GM13977 (cell line): ENCODE measurements at places on chromosomes 11 and 22.

- no peak for DNase-seq
Observed at GRCh38 chr11:353179-353873, 16.0 kb upstream of the B4GALNT4 start.

- no peak for DNase-seq
Observed at GRCh38 chr11:88318017-88318416, 19.5 kb downstream of the CTSC start.

DNA sequence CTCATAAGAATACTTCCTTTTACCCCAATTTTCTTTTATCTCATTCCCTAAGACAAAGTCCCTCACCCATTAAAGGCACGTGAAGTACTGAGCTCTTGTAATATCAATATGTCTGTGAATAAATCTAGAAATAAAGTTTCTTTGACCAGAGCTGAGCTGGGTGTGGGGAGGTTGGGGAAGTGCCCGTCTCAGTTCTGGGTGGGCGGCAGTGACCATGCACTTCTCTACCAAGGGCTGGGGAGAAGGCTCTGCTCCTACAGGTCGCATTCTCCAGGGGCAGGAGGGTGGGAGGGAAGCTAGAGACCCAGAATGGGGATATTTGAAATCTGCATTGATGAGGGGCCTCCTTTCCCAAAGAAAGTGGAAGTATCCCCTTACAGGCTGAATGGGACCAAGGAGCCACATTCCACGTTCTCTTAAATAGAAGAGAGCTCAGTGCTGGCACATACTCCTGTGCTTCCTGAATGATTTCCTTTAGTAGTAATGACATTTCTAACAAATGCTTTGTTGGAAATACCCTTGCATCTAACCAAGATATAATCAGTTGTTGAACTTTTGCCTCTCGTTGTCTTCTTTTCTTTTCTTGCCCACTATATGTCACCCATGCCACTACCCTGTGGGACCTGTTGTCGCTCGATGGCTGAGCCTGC, 16.1 kb downstream of the RBX1 start:
- no peak for DNase-seq

GRCh38 chr22:26897384-26897783, 240.0 kb downstream of the MIAT start:
- DNase-seq: no peak

GRCh38 chr11:91394727-91395414, 829.7 kb upstream of the FAT3 start:
- no peak for DNase-seq

- DNase-seq: no peak
Observed at GRCh38 chr11:67662142-67662834, 11.8 kb upstream of the ACY3 start.

DNA sequence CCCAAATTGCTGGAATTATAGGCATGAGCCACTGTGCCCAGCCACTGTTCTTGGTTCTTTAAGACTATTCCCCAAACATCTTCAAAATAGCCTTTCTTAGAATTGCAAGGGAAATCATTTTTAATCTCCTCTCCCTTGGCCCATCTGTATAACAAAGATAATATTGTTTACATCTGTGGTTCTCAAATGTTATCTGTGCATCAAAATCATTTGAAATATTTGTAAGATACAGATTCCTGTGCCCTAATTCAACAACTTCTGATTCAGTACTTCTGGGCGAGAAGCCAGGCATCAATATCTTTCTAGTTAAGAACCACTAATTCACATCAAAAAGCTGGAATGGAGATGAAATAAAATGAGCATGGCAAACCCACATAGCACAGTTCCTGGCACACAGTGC, 83.0 kb downstream of the TMPRSS5 start:
- no peak for DNase-seq

DNA sequence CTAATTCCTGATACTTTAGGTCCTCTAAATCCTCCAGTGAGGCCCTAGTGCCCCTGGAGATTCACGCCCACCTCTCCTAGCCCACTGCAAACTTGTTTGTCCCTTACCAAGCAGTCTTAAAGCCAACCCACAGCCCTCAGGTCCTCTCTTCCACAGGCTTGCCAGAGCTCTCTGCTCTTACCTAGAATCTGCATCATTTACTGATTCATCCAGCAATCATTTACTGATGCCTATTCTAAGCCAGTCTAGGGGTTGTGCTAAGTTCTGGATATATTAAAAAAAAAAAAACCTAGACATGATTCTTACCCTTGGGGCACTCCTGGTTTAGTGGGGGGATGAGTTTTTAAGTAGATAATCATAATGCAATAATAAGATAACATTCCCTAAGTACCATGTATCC, 43.0 kb upstream of the PLET1 start:
- DNase-seq: no peak

- no peak for DNase-seq
Observed at GRCh38 chr11:62353841-62354240, 16.6 kb downstream of the ASRGL1 start.

DNA sequence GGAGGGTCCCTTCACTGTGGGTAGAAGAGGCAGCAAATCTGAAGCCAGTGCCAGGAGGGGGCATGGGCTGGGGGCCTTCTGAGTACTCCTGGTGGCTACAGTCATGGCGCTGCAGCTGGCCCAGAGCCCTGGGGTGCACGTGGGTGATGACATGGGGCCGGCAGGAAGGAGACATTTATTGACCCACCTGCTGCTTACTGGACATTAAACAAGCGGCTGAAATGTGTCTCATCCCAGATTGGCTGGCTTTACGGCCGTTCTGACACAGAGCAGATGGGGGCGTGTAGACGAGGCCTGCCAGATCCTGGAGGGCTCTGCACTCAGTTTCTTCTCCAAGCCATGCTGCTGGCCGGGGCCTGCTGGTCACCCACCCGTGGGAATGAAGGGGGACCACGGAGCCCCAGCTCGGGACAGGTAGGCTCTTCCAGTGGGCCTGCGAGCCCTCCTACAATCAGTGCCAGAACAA, 906.9 kb downstream of the BRD1 start:
- DNase-seq: no peak

DNA sequence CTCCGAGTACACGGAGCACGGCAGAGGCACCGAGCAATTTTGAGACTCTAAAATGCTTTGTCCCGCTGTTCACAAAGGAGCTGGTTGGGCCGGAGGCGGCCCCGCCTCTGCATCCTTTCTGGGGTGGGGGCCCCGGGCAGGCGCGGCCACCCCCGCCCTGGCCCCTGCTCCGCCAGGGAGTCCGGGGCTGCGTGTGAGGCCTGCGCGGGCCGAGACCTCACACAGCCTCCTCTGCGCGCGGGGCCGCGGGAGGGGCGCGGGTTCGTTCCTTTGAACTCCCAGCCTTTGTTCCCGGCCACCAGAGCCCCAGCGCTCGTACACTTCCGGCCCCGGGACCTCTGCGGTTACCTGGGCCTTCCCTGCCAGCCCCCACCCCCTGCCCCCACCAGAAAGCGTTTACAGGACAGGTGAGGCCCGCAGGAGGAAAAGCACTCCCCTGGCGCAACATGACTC, 1.6 kb downstream of the FGF19 start:
- DNase-seq: no peak

GRCh38 chr22:34880662-34881061, 185.3 kb upstream of the ISX start:
- no peak for DNase-seq

- no peak for DNase-seq
Observed at GRCh38 chr22:27574002-27574366, 227.6 kb downstream of the MN1 start.

- no peak for DNase-seq
Observed at GRCh38 chr11:126080161-126080941, 17.7 kb upstream of the CDON start.

- DNase-seq: no peak
Observed at GRCh38 chr11:112156956-112157766, 6.7 kb downstream of the IL18 start.

DNA sequence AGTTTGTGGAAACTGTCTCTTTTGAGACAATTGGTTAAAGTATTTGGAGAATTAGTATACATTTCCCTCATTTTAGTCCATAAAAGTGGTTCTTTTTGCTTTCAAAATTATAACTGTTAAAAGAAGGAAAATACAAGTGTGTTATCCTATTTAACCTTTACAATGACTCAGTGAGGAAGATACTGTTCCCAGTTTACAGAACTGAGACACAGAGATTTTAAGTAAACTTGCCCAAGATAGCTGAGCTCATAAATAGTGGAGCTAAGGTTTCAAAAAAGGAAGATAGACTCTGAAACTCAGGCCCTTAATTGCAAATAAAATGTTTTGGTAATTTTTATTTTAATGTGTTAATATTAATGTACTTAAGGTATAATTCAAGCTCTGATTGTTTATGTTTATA, 58.9 kb downstream of the DKK3 start:
- no peak for DNase-seq

- DNase-seq: no peak
Observed at GRCh38 chr11:102421261-102421660, 31.3 kb downstream of the TMEM123 start.

- peak; percentile 78 for DNase-seq
Observed at GRCh38 chr11:6320411-6321155, at the start of gene CAVIN3. Gene CAVIN3, minus strand, starts transcription at chr11:6320501. Its CDS starts 25 bp downstream, at chr11:6320476.

DNA sequence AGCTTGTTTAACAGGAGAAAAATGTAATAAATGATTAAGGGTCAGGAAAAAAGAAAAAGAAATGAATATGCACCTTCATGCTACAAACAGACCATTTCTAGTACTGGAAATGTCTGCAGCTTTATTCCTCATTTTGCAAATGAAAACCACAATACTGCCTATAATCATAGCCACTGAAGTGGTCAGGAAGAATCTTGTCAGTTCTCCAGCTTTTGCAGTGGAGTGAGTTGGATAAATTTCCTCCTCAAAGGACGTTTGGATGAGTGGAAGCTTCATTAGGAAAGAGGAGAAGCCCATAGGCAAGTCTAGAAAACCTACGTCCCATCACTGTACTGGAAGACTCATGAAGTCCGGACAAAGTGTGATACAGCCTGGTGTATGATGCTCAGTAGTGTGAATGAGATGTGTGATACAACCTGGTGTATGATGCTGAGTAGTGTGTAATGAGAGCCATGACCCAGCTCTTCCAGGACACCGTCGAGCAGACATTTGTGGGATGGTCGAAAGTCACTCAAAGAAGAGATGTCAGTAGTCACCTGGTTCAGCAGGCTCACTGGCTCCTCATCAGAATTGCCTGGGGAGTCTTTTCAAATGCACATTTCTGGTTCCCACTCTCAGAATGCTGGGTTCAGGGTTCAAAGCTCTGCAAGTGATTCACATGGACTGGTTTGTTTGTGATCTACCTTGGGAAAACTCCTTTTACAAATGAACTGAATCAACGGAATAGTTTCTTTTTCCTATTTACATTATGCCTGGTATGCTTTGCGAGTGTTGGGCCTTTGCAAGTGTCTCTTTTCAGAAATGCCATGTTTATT, 101.3 kb downstream of the PDHX start:
- no peak for DNase-seq

GRCh38 chr11:65920372-65920802, 1.2 kb downstream of the DRAP1 start:
- DNase-seq: no peak

- no peak for DNase-seq
Observed at GRCh38 chr22:44365832-44366231, 53.1 kb upstream of the SHISAL1 start.

DNA sequence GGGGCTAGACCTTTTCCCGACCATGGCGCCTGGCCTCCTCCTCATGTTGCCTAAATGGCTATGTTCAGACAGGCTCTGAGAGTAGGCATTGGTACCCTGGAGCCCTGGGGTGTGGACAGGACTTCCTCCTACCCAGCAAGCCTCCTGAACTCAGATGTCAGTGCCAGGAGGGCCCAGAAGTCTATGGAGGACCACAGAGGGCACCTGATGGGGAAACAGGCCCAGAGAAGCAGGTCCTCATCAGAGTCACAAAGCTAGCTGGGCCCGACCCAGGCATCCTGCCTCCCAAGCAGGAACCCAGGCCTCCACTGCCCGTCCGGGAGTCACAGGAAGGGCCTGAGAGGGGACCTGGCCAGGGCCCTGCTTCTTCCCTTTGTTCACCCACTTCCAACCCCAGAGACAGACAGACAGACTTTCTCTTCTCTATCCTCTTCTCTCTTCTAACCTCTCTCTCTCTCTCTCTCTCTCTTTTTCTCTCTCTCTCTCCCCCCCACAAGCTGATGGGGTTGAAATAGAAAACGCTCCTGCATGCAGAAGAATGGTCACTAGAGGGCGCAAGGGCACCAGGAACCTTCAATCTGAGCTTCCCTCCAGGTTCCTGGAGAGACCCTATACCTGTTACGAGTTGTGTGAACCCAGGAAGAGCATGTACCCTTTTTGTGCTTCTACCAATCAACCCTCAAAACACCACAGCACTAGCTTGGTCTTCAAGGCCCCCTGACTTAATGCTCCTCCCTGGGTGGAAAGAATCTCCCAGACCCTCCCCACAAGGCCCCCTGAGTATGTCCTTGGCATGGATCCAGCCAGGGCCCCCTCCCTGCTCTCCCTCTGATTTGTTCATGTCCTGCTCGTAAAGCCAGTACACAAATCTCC, 27.1 kb downstream of the ARAP1 start:
- peak; percentile 83 for DNase-seq

DNA sequence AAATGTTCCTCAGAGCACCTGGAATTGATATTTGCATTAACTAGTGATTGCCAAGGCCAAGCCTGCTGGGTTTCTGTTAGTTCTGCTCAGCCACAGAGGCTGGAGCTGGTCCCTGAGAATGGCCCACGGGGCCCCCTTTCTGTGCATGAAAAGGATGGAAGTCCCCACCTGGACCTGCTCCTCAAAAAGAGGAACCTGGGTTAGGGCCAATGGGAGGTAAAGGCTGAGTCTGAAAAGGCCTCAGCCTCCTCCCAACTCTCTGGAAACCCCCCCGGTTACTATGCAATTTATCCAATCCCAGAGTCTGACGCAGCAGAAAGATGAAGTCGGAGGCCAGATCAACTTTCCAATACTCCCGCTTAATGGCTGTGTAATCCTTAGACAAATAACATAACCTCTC, 6.8 kb upstream of the CREB3L1 start:
- DNase-seq: peak; percentile 66

DNA sequence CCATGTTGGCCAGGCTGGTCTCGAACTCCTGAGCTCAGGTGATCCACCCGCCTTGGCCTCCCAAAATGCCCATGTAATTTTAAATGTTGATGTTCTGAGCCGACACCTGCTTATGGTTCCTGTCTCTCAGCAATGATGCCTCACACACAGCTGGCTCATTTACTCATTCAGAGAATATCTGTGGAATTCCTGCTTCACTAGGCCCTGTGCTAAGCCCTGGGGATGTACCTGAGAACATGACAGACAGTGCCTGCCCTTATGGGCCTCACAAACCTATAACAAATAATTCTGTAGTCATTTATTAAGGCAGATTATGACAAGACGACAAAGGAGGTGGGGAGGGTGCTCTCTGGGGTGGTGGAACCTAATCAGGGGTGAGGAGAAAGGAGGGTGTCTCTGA, 93.7 kb downstream of the PRR5L start:
- DNase-seq: no peak
